AG09309 (cell line): ENCODE measurements at places on chromosomes 11 and 22.

- no peak for DNase-seq
Observed at GRCh38 chr11:109814824-109815223, 278.4 kb upstream of the ZC3H12C start.

GRCh38 chr22:19355413-19356157, 64.1 kb upstream of the CLTCL1 start:
- DNase-seq, result no peak

- DNase-seq, result no peak
Observed at GRCh38 chr11:70205049-70205725, 2.1 kb downstream of the FADD start.

- DNase-seq, result no peak
Observed at GRCh38 chr11:69064394-69064957, 15.7 kb downstream of the TPCN2 start.

DNA sequence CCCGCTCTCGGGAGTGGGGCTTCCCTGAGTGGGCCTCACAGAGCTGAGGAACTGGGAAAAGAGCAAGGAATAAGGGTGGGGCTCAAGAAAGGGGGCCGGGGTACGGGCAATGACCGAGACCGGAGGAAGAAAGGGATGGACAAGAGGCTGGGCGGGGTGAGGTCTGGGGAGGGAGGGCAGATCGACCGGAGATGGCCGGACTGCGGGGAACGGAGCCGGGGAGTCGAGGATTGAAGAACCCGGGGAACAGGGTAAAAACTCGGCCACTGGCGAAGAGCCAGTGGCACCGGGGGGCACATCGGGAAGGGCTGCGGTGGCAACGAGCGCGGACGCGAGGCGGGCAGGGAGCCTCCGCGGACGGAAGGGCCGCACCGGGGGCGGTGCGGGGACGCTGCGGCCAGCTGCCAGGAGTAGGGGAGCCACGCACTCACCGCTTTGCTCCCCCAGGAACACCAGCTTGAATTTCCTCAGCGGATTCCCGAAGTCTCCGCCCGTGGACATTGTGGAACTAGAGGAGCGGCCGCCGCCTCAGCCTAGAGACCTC, 667 bp downstream of the RAB6A start:
- no peak for DNase-seq

GRCh38 chr11:66046901-66047300, 2.1 kb downstream of the GAL3ST3 start:
- DNase-seq, result no peak

DNA sequence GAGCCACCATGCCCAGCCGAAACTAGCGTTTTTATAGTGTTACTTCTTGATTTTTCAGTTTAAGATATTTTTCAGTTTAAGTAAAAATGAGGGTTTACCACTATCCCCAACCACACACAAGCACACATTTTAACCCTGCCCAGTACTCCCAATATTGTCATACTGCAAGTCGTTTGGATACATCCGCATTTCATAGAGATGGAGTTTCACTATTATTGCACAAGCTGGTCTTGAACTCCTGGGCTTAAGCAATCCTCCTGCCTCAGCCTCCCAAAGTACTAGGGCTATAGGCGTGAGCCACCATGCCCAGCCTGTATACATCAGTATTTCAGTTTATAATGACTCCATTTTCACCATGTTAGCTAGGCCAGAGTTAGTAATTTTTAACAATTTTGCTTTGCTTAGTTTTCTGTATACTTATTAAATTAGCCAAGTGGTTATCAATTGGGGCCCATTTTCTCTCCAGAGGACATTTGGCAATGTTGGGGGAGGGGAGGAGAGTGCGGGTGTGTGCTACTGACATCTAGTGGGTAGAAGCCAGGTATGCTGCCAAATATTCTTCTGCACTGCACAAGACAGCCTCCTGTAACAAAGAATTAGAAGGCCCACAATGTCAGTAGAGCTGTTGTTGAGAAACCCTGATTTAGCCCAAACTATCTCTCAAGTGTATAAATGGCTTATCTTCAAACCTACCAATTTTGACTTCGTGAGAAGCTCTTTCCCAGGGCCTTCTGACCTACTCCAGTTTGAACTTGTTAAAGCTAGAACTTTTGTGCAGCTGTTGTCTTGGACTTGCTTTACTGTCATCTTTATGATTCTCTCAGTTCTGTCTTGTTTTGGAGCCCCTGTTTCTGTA, 7.3 kb downstream of the USP47 start:
- no peak for DNase-seq

GRCh38 chr11:41206388-41206787, 253.1 kb downstream of the LRRC4C start:
- DNase-seq, result no peak

GRCh38 chr11:17967661-17968060, 45.2 kb downstream of the SERGEF start:
- DNase-seq, result no peak

DNA sequence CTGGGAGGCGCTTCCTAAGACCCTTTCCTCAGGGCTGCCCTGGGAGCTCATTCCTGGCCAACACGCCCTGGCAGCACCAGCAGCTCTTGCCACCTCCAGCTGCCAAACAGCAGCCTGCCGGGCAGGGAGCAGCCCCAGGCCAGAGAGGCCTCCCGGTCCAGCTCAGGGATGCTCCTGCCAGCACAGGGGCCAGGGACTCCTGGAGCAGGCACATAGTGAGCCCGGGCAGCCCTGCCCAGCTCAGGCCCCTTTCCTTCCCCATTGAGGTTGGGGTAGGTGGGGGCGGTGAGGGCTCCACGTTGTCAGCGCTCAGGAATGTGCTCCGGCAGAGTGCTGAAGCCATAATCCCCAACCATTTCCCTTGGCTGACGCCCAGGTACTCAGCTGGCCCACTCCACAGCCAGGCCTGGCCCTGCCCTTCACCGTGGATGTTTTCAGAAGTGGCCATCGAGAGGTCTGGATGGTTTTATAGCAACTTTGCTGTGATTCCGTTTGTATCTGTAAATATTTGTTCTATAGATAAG, 7.6 kb downstream of the SLC39A13 start:
- DNase-seq, result peak; percentile 81

DNA sequence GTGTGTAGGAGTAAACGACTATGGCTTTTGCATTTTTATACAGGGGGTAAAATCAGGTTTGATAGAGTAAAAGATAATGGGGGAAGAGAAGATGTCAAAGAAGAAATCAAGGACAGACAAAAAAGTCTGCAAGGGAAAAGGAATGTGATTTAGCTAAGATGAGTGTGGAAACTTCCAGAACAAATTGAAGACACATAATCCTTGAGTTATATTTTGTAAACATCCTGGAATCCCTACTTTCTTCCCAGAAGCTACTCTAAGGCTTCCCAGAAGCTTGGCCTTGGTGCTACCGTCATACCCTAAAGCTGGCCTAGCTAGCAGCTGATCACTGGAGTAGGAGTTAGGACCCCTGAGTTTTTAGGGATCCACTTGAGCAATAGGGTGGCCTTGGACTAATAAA, 82.4 kb downstream of the BLID start:
- DNase-seq, result no peak

GRCh38 chr11:69921128-69922014, 102.2 kb upstream of the FGF3 start:
- no peak for DNase-seq

- DNase-seq, result no peak
Observed at GRCh38 chr11:24082860-24083259, 414.0 kb upstream of the LUZP2 start.

GRCh38 chr11:100863080-100863581, 176.0 kb downstream of the ARHGAP42 start:
- peak; percentile 84 for DNase-seq

DNA sequence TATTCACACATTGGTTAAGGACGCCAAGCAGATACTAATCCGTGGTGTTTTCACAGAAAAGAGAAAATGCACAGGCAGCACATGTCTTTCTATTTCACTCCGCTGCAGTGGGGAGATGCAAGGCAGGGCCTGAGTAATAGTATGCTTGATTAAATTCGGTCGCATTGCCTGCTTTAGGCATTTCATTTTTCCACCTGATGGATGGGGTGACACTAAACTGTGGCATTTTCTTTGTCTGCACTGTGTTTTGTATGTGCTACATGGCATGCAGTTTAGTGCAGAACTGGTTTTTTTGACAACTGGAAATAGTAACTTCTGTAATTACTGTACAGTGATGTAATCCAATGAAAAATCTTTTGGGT, 94.9 kb downstream of the SLC17A6 start:
- DNase-seq, result no peak

DNA sequence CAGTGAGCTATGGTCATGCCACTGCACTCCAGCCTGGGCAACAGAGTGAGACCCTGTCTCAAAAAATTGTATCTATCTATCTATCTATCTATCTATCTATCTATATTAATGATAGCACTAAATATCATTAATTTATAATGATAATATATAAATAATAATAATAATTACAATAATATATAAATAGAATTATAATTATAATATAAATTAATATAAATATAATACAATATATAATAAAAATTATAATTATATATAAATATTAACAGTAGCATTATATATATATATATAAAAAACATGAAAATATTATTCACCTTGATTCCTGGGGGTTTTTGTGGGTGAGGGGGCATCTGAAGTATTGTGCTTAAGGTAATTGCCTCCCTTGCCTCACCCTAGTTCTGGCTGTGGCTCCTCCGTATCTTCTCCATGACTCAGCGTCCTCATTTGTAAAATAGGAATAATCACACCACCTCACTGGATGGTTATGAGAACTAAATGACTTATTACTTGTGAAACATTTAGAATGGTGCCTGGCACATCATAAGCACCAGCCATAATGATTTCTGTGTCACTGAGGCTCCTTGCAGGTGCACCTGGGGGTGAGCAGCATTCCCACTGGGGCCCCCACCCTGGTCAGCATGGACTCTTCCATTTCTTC, 18.8 kb downstream of the RASD2 start:
- no peak for DNase-seq

DNA sequence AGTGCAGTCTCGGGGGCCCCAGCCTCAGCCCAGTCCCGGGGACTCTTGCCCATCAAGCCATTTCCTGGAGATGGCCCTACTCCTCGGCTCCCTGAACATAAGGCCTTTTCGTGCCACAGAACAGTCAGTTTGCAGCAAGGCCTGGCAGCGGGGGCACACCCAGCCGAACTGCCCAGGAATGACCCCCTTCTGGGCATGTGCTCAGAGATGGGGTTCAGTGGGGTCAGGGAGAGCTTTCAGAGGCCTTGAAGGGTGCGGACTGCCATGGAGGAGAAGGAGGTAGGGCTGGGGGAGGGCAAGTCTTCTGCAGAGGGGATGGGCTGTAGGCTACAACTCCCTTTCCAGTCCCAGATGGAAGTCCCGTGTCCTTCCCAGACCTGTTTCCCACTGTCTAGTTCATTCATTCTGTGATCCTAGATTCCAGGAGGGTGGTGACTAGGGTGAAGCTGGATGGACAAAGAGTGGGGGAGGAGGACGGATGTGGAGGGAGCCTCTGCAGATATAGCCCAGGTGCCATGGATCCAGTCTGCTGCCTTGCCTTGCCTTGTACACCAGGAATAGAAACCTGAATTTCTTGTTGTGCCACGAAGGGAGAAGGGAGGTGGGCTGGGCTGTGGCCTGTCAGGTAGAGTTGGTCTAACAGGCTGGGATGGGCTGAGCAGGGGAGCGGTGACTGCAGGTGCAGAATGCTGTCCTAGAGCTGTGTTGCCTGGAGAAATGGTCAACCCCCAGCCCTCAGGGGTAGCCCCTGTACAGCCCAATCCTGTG, 14.2 kb upstream of the OMP start:
- DNase-seq, result no peak

GRCh38 chr11:70921804-70922203, 330.6 kb downstream of the SHANK2 start:
- DNase-seq, result no peak

DNA sequence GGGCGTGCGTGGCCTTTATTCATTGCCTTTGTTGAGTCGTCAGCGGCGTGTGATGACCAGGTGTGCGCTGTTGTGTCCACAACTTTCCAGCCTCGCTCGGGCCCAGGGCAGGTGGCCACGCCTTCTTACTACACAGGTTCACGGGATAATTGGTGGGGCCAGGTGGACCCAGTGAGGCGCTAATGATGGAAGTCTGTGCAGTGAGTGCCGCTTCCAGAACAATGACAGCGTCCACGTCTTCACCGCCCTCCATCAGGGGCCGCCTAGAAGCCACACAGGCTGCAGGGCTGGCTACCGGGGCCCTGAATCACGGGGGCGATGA, 1197.3 kb downstream of the BRD1 start:
- no peak for DNase-seq

- DNase-seq, result no peak
Observed at GRCh38 chr11:85464283-85464682, 162.9 kb downstream of the DLG2 start.

GRCh38 chr11:22807855-22808570, 21.6 kb downstream of the SVIP start:
- DNase-seq, result no peak

DNA sequence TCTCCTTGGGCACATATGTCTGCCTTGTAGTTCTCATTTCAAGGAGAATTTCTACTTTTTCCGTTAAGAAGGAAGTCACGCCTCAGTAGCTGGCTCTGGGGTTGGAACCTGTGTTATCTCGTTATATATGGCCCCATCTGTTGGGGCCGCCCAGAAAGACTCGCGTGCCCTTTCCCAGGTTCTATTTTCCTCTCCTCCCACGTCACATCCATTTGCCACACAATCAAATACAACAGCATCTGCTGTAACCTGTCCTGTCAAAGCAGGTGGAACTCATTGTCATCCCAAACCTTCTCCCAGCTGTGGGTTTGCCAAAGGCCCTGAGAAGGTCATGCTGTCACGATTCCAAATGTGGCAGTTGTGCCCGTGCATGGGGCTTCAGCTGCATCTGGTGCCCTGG, 213.1 kb upstream of the ZBED5 start:
- no peak for DNase-seq

DNA sequence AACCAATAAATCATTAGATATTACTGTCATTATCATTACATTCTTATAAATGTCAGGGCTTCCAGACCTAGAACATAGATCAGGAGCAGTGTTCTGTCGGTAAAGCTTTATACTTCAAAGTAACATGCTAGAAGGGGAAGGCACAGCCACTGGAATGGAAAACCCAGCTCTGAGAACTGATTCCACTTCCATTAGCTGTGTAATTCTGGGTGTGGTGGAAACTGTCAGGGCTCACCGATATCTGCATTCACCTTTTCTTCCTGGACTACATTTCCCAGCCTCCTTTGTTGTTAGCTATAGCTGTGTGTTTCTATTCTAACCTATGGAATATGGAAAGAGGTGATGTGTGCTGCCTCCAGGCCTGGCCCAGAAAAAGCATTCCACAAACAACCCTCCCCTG, 585.8 kb downstream of the BUD13 start:
- DNase-seq, result no peak

- DNase-seq, result no peak
Observed at GRCh38 chr11:75981546-75981945, 166.5 kb downstream of the UVRAG start.

- no peak for DNase-seq
Observed at GRCh38 chr22:39627865-39628562, 57.5 kb downstream of the CACNA1I start.

GRCh38 chr11:123381817-123382554, 48.1 kb upstream of the GRAMD1B start:
- DNase-seq, result no peak

- DNase-seq, result no peak
Observed at GRCh38 chr11:117126223-117126965, 17.7 kb upstream of the PAFAH1B2 start.
